Activated naive CD4-positive, alpha-beta T cell treated with anti-CD3 and anti-CD28 coated beads, Interleukin-2, amount 10 ng/mL, durations not matched to agents 5 hours and 36 hours (primary cell): ENCODE measurements at places on chromosomes 4 and X. TPM values are rescaled to one million over a fixed set of nuclear protein-coding genes. Genes with fewer than 3 reads are reported as not detected.

The ATOH1 gene
- not detected for total RNA-seq

The IL1RAPL1 gene
- not detected for total RNA-seq

The MAGEA3 gene
- total RNA-seq: not detected

The PABPC4L gene
- total RNA-seq: not detected

The CSN1S1 gene
- not detected for total RNA-seq

The PCYT1B gene
- total RNA-seq: 0.07 TPM

The HPSE gene
- total RNA-seq: 21.0 TPM

The FGB gene
- not detected for total RNA-seq

The MAGEC3 gene
- total RNA-seq: not detected

The TREX2 gene
- 2.4 TPM for total RNA-seq

The NEXMIF gene
- 1.7 TPM for total RNA-seq

The TIGD4 gene
- total RNA-seq: 0.08 TPM

The UGT2B11 gene
- total RNA-seq: not detected

The GAGE2A gene
- not detected for total RNA-seq

The PDE5A gene
- total RNA-seq: 0.48 TPM

The TSC22D3 gene
- total RNA-seq: 57.3 TPM

The PHKA2 gene
- 25.9 TPM for total RNA-seq

The PGAM4 gene
- not detected for total RNA-seq

The SUPT20HL2 gene
- not detected for total RNA-seq

The GUCY1B1 gene
- total RNA-seq: 0.14 TPM

The C4orf51 gene
- not detected for total RNA-seq

The CT45A7 gene
- not detected for total RNA-seq

The THAP6 gene
- total RNA-seq: 16.5 TPM

The TEX13D gene
- not detected for total RNA-seq

The TMEM271 gene
- total RNA-seq: not detected

The KCNE5 gene
- 0.23 TPM for total RNA-seq

The HPGD gene
- 10.0 TPM for total RNA-seq

The RP2 gene
- total RNA-seq: 10.6 TPM

The UGT2B7 gene
- total RNA-seq: not detected

The SLC49A3 gene
- 0.31 TPM for total RNA-seq

The PAGE2 gene
- not detected for total RNA-seq

The ATRX gene
- 79.7 TPM for total RNA-seq

The GAGE12H gene
- total RNA-seq: not detected

The GAB3 gene
- 4.5 TPM for total RNA-seq

The NAA11 gene
- total RNA-seq: not detected

The ADH7 gene
- total RNA-seq: not detected

The AKAP4 gene
- total RNA-seq: not detected

The RAI2 gene
- total RNA-seq: not detected

The FAM9B gene
- total RNA-seq: not detected

The ZNF827 gene
- total RNA-seq: 9.4 TPM

The PCSK1N gene
- total RNA-seq: 0.91 TPM

The METTL14 gene
- total RNA-seq: 44.4 TPM

The BCAP31 gene
- 139 TPM for total RNA-seq

The AR gene
- 0.23 TPM for total RNA-seq

The RUFY3 gene
- total RNA-seq: 38.3 TPM

The LARP1B gene
- total RNA-seq: 16.8 TPM

The SMR3B gene
- total RNA-seq: not detected

The PAGE2B gene
- not detected for total RNA-seq

The TTC29 gene
- total RNA-seq: not detected

The POU4F2 gene
- not detected for total RNA-seq

The TMPRSS11E gene
- not detected for total RNA-seq

The UCP1 gene
- total RNA-seq: not detected

The ASB12 gene
- total RNA-seq: 0.17 TPM

The NEIL3 gene
- 27.4 TPM for total RNA-seq

The CT45A3 gene
- total RNA-seq: not detected

The USP17L17 gene
- total RNA-seq: not detected

The CTAG2 gene
- total RNA-seq: not detected

The CNGA1 gene
- total RNA-seq: not detected
